ENCODE measurements at places on chromosomes 2 and 18.

DNA sequence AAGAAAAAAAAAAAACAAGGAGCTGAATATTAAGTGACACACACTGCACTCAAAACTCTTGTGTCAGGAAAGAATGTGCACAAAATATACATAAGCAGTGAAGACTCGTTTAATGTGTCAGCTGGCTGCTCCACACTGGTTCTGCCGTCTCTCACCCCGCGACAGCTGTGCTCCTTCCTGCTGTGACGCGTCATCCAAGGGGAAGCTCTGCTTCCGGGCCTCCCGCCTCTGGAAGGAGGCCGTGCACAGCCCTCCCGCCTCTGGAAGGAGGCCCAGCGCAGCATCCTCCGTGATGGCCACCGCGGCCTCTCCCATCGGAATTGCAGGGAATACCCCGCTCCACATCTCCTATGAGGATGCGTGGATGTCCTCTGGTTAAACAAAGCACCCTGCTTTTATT, 151.0 kb downstream of the HDAC4 start:
- no peak for DNase-seq

DNA sequence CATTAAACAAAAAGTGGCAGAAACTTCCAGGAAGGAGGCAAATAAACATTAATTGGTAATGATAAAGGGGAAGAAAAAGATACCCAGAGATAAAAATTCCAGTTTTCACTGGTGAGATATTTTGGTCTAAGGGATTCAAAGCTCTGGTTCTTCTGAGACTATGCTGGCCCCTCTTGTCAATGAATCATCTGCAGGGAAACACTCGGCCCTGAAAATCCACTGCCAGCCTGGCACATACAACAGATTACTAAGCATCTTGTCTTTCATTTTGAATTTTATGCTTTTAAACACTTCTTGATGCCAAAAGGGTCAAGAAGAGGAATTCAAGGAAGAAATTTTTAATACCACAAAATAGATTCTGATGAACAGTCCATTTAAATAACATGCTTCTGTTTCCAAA, 1603.8 kb upstream of the ZEB2 start:
- no peak for DNase-seq

GRCh38 chr2:163455815-163456214, 280.0 kb downstream of the FIGN start:
- DNase-seq: no peak

DNA sequence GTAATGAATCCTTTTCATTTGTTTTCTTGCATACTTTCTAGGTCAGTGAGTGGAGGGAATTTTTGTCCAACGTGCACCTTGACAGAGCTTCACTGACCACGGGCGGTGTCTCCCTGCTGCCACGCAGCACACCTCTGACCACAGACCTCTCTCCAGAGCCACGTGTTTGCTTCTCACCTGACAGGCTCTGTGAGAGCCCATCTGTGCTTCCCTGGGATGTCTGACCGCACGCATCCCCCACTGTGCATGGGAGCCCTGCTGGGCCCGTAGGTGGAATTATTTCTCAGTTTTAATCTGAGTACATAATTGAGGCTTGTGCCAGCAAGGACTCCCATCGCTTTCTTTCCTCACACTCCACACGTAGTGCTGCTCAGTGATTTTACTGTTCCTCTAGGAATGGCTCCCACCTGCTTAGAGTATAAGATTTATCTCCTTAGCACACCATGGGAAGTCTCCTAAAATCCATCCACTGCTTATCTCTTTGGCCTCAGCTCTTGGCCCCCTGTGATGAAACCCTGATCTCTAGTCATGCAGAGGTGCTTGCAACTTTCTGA, 482.6 kb downstream of the TSN start:
- DNase-seq: no peak

GRCh38 chr2:47049502-47049901, 105.6 kb downstream of the STPG4 start:
- no peak for DNase-seq

- no peak for DNase-seq
Measured at GRCh38 chr18:41462946-41463345, 492.1 kb upstream of the PIK3C3 start.

- no peak for DNase-seq
Measured at GRCh38 chr2:166090346-166090745, 37.5 kb downstream of the SCN1A start.

GRCh38 chr2:110157153-110157793, 41.7 kb upstream of the MALL start:
- no peak for DNase-seq

DNA sequence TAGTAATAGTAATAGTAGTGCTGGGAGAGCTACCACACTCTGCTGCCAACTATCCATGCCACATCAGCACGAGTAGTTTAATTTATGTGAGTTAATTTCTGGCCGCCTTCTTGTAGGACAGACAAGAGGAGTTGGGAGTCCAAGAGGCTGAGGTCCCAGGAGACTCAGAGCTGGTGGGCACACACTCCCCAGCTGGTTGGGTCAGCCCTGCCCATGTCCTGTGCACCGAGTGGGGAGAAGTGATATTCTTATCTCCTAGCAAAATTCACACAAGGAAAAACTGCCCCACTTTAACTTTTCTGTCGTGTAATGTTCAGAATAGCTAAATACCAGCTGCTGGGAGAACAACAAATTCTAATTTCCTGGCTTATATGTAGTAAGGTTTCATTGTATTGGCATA, 15.2 kb upstream of the MAP4K4 start:
- no peak for DNase-seq

- no peak for DNase-seq
Measured at GRCh38 chr2:237631007-237631785, 3.8 kb downstream of the LRRFIP1 start.

- no peak for DNase-seq
Measured at GRCh38 chr2:37625796-37626571, 45.5 kb downstream of the CDC42EP3 start.

GRCh38 chr2:118974103-118974993, 32.4 kb downstream of the MARCO start:
- no peak for DNase-seq

- peak; percentile 87 for DNase-seq
Measured at GRCh38 chr2:96533292-96534073, 3.1 kb upstream of the ARID5A start.

DNA sequence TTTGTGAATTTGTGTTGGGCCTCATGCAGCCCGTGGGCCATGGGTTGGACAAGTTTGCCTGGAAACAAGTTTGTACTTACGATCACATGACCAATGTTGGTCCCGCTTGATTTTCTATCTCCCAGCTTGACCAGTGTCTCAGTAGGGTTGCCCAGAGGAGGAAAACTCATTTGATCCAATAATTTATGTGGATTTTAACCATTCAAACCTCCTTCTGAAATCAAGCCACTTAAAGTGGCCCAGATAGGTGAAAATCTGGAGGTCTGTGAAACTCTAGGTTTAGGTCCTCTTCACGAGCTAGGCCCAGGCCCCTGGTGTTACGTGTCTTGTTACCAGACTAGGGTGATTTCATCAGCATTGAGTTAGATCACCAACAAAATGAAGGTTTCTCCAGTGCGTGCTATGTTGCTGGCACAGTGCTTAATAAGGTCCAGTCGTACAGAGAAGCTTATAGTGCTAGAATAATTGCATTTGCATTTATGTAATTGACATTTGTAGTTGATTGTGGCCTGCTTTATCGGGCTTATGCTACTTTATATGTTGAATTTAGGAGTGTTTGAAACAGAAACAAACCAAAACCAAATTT, 4.4 kb downstream of the ACTR2 start:
- no peak for DNase-seq

- no peak for DNase-seq
Measured at GRCh38 chr18:23772327-23773024, 83.2 kb downstream of the LAMA3 start.

GRCh38 chr18:70036771-70037347, 89.2 kb upstream of the CD226 start:
- no peak for DNase-seq

- DNase-seq: no peak
Measured at GRCh38 chr2:26847655-26848335, at the start of gene DPYSL5. TSS of gene DPYSL5 (plus strand) at chr2:26848132. CDS start at chr2:26898500, 50,368 bp downstream.

- DNase-seq: no peak
Measured at GRCh38 chr2:199806179-199806578, 44.8 kb downstream of the FTCDNL1 start.

GRCh38 chr18:13267431-13267873, 48.9 kb downstream of the LDLRAD4 start:
- DNase-seq: no peak
